CD8-positive, alpha-beta memory T cell (primary cell): ENCODE measurements at places on chromosomes 6 and 20. TPM values are rescaled to one million over a fixed set of nuclear protein-coding genes. Genes with fewer than 3 reads are reported as not detected.

- H3K4me1 ChIP-seq: peaks cover 4% of the 10 kb centered on the region
- H3K4me3 ChIP-seq: no peak overlapping the region
- no peak overlapping the region for H3K27ac ChIP-seq
- H3K36me3 ChIP-seq: no peaks in the 10 kb centered on the region
Observed at GRCh38 chr6:37972994-37973757, 153.6 kb downstream of the ZFAND3 start.

Gene ACTL10
- total RNA-seq: 3.8 TPM

DNA sequence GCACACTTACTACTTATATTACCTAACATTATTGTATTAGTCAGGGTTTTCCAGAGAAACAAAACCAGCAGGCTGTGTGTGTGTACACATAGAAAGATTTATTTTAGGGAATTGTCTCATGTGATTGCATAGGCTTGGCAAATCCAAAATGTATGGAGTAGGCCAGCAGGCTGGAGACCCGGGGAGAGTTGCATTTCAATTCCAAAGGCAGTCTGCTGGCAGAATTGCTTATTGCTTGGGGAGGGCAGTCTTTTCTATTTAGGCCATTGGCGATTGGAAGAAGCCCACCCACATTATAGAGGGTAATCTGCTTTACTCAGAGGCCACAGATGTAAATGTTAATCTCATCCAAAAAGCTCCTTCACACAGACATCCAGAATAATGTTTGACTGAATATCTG lies 157.0 kb downstream of the ADGRG6 start:
- H3K4me1 ChIP-seq: no peaks in the 10 kb centered on the region
- H3K27ac ChIP-seq: no peak overlapping the region
- DNase-seq: no peak

Gene GRIK2
- not detected for total RNA-seq

Gene CAGE1
- not detected for total RNA-seq

GRCh38 chr20:38392356-38392755 lies 42.8 kb downstream of the SNHG17 start:
- H3K27me3 ChIP-seq: no peaks in the 10 kb centered on the region
- no peak for DNase-seq
- no peaks in the 10 kb centered on the region for H3K4me1 ChIP-seq
- no peak overlapping the region for H3K4me3 ChIP-seq

Gene TOX2
- 0.35 TPM for total RNA-seq
